Vein endothelial cell (primary cell): ENCODE measurements at places on chromosomes 13 and 19. TPM values are rescaled to one million over a fixed set of nuclear protein-coding genes. Genes with fewer than 3 reads are reported as not detected.

Gene FARP1
- total RNA-seq: 25.1 and 28.7 TPM in 2 replicates

Gene NUP58
- total RNA-seq: 50.6 and 69.3 TPM in 2 replicates

Gene DPF1
- 0.48 and 1.6 TPM in 2 replicates for total RNA-seq

Gene ZNF99
- total RNA-seq: not detected in 2 replicates

Gene OXGR1
- total RNA-seq: not detected in 2 replicates

Gene FXYD3
- total RNA-seq: not detected in 2 replicates

Gene ATP4A
- not detected in 2 replicates for total RNA-seq

Gene PRR36
- total RNA-seq: not detected in 2 replicates

Gene TGFBR3L
- 0.29 and 2.0 TPM in 2 replicates for total RNA-seq

Gene ISOC2
- 60.9 and 67.6 TPM in 2 replicates for total RNA-seq

Gene ZNF492
- under 0.01 and 0.57 TPM in 2 replicates for total RNA-seq

Gene BCL2L12
- 9.4 and 9.5 TPM in 2 replicates for total RNA-seq

Gene MCF2L
- under 0.01 and 0.98 TPM in 2 replicates for total RNA-seq

Gene TDRD12
- under 0.01 and 0.19 TPM in 2 replicates for total RNA-seq

Gene IFNL1
- total RNA-seq: not detected in 2 replicates
